ENCODE measurements at places on chromosomes 6 and 20. TPM values are rescaled to one million over a fixed set of nuclear protein-coding genes. Genes with fewer than 3 reads are reported as not detected.

DNA sequence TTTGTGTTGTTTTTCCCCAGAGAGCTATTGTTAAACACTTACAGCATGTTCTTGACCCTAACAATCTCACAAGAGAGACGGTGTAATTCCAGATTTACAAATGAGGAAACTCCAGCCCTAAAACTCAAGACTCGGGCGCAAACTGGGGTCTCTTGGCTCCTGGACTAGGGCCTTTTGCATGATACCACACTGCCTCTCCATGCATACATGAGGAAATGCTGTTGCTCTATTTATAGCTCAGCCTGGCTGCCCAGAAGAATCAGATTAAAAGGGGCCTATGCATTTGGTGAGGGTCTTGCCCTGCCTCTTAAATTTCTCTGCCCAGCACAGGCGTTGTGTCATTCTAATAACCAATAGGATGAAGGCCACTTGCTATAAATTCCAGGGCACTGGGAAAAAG is 30.5 kb upstream of the SNRPB2 start:
- no peaks in the 10 kb centered on the region for H3K4me1 ChIP-seq
- no peaks in the 10 kb centered on the region for H3K27me3 ChIP-seq
- no peak overlapping the region for H3K27ac ChIP-seq
- no peak overlapping the region for H3K4me3 ChIP-seq
- no peaks in the 10 kb centered on the region for H3K36me3 ChIP-seq

DNA sequence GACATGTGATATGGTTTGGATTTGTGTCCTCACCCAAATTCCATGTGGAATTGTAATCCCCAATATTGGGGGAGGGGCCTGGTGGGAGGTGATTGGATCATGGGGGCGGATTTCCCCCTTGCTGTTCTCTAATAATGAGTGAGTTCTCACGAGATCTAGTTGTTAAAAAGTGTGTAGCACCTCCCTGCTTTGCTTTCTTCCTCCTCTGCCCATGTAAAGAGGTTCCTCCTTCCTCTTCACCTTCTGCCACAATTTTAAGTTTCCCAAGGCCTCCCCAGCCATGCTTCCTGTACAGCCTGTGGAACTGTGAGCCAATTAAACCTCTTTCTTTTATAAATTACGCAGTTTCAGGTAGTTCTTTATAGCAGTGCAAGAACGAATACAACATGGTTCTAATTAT is 2.1 kb upstream of the ZNF451 start:
- peaks cover 14% of the 10 kb centered on the region for H3K36me3 ChIP-seq
- no peaks in the 10 kb centered on the region for H3K27me3 ChIP-seq
- no peak overlapping the region for H3K4me3 ChIP-seq
- peaks cover 17% of the 10 kb centered on the region for H3K4me1 ChIP-seq

DNA sequence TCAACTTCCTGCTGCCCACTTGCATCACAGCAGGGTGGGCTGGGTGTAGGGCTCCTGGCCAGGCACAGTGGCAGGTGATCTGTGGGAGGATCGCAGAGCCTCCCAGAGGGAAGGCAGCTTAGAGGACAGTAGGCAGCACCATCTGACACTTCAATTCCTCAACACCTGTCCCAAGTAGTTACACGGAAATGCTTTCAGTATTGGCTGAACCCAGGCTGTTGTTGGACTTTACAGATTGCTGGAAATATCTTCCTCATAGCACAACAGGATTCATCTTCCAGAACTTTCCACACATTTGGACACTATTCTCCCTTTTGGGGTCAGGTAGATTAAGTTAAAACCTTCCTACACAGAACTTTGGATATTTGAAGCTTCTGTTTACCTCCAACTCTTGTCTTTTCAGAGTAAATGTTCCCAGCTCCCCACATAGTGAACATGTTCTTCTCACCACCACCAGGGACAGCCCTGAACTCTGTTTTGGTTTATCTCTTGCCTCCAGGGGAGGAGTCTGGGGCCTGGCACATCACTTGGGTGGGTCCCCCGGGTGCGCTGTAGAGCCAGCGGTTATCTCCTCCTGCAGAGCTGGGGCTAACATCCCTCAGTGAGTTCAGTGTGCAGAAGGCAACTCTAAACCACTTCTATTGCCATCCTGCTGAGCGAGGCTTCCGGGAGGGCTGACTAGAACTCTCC is 3.5 kb upstream of the SLC22A2 start:
- no peak overlapping the region for H3K4me3 ChIP-seq
- no peak overlapping the region for H3K27ac ChIP-seq
- H3K36me3 ChIP-seq: no peaks in the 10 kb centered on the region
- DNase-seq: no peak

GRCh38 chr6:157106487-157106886 is 216.8 kb downstream of the TMEM242 start:
- H3K4me3 ChIP-seq: no peak overlapping the region
- peak; percentile 78 for DNase-seq
- 0 out of 2 replicates have a peak overlapping the region, but pooled peaks have one; percentile 11 for H3K27ac ChIP-seq
- H3K36me3 ChIP-seq: peaks cover 4% of the 10 kb centered on the region

Gene NKAIN4
- total RNA-seq: not detected

- no peak for DNase-seq
- no peaks in the 10 kb centered on the region for H3K27me3 ChIP-seq
- no peaks in the 10 kb centered on the region for H3K36me3 ChIP-seq
- no peak overlapping the region for H3K27ac ChIP-seq
- H3K4me1 ChIP-seq: no peaks in the 10 kb centered on the region
- H3K4me3 ChIP-seq: no peak overlapping the region
Measured at GRCh38 chr20:7500231-7500663, 440.0 kb downstream of the HAO1 start.

DNA sequence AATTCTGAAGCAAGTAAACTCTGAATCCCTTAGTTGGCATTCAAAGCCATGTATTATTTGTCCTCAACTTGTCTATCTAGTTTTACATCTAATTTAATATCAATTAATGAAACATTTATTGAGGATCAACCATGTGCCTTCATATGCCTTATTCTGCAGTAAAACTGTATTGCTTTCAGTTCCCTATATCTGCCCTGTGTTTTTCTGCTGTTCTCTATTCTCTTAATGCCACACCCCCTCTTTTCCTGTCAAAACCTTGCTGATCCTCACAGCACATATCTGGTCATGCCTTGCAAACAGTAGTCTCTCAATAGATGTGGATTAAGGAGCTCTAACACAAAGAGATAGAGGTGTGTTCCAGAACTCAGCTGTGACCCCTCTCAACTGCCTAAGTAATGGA is 2.0 kb downstream of the FIG4 start:
- no peaks in the 10 kb centered on the region for H3K36me3 ChIP-seq
- H3K27ac ChIP-seq: no peak overlapping the region
- no peak overlapping the region for H3K4me3 ChIP-seq
- no peaks in the 10 kb centered on the region for H3K27me3 ChIP-seq

Gene ADIG
- not detected for total RNA-seq

DNA sequence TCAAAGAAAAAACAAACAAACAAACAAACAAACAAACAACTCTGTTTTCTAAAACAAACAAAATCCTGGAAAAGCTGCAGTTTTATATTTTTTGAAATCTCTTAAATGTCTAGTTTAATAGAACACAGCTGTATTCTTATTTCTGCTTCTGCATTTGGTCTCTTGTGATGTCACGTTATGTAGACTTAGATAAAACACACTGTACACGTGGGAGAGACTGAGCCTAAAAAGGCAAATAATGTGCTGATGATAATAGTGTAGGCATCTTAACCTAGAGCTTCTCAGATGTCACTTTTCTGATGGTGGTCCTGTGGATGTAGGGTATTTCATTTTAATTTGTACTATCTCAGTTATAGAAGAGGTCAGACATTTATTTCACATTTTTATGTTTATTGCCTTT is 261.7 kb downstream of the UTRN start:
- H3K4me1 ChIP-seq: no peaks in the 10 kb centered on the region
- H3K27me3 ChIP-seq: no peaks in the 10 kb centered on the region
- H3K36me3 ChIP-seq: 0 out of 2 replicates have a peak, but pooled peaks cover 7% of the 10 kb centered on the region

DNA sequence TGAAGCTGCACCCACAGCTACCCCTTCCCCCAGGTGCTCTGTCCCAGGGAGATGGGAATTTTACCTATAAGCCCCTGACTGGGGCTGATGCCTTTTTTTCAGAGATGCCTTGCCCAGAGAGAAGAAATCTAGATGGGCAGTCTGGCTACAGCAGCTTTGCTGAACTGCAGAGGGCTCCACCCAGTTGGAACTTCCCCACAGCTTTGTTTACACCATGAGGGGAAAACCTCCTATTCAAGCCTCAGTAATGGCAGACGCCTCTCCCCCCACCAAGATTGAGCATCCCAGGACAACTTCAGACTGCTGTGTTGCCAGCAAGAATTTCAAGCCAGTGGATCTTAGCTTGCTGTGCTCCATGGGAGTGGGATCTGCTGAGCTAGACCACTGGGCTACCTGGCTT is 122.6 kb upstream of the MOCS1 start:
- H3K36me3 ChIP-seq: no peaks in the 10 kb centered on the region
- H3K4me3 ChIP-seq: no peak overlapping the region
- H3K27me3 ChIP-seq: no peaks in the 10 kb centered on the region
- H3K4me1 ChIP-seq: no peaks in the 10 kb centered on the region
- DNase-seq: no peak

- peak; percentile 90 for DNase-seq
- H3K27ac ChIP-seq: peak overlapping the region; percentile 78
- no peak overlapping the region for H3K4me3 ChIP-seq
- peaks cover 40% of the 10 kb centered on the region for H3K4me1 ChIP-seq
Measured at GRCh38 chr6:42088101-42088591, 37.8 kb downstream of the TAF8 start.

- no peaks in the 10 kb centered on the region for H3K27me3 ChIP-seq
- no peak for DNase-seq
- H3K36me3 ChIP-seq: no peaks in the 10 kb centered on the region
- no peak overlapping the region for H3K4me3 ChIP-seq
Measured at GRCh38 chr6:129871221-129871620, 10.1 kb upstream of the TMEM244 start.

DNA sequence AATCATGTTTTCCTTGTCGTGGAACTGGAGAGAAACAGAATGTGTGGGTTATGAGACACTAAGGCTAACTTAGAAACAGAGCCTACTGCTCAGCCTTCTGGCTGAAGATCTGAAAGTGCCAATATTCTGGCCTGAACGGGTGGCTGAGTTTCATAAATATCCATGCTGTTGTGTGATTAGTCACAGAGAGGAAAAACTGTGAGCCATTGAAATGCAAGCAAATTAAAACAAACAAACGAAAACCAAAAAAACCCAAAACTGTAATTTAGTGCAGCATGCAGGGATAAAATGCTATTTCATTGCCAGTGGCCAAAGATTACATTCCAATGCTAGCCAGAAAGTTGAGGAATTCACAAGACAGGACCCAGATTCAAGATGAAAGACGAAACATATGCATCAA is 315.1 kb downstream of the UBE3D start:
- no peaks in the 10 kb centered on the region for H3K36me3 ChIP-seq
- no peak overlapping the region for H3K4me3 ChIP-seq
- H3K27me3 ChIP-seq: no peaks in the 10 kb centered on the region
- DNase-seq: no peak

- peaks cover 7% of the 10 kb centered on the region for H3K36me3 ChIP-seq
- no peaks in the 10 kb centered on the region for H3K4me1 ChIP-seq
- no peak overlapping the region for H3K4me3 ChIP-seq
- H3K27ac ChIP-seq: no peak overlapping the region
Measured at GRCh38 chr6:47552319-47552718, 74.7 kb downstream of the CD2AP start.

All from PC-9 (cell line).